ENCODE measurements at places on chromosomes 3 and 15.

DNA sequence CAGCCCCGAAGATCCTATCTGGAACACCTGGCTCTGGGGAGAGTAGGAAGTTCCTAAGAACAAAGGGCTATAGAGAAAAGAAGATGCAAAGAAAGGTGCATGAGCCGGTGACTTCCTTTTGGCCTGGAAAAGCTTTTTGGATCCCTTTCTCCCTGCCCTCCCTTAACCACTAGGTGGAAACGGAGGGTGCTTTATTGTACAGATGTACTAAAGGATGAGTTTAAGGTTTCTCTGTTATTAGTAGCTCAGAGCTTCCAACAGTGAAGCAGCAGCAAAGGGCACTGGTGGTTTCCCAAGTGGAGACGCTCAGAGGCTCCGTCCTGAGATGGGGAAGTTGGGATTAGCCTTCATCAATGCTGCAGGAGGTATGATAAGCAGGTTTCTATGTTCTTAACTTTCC lies 5.9 kb upstream of the ADGRG7 start:
- no peak for DNase-seq

- DNase-seq, result no peak
Observed at GRCh38 chr15:84023636-84024035, 211.9 kb upstream of the GOLGA6L4 start.

DNA sequence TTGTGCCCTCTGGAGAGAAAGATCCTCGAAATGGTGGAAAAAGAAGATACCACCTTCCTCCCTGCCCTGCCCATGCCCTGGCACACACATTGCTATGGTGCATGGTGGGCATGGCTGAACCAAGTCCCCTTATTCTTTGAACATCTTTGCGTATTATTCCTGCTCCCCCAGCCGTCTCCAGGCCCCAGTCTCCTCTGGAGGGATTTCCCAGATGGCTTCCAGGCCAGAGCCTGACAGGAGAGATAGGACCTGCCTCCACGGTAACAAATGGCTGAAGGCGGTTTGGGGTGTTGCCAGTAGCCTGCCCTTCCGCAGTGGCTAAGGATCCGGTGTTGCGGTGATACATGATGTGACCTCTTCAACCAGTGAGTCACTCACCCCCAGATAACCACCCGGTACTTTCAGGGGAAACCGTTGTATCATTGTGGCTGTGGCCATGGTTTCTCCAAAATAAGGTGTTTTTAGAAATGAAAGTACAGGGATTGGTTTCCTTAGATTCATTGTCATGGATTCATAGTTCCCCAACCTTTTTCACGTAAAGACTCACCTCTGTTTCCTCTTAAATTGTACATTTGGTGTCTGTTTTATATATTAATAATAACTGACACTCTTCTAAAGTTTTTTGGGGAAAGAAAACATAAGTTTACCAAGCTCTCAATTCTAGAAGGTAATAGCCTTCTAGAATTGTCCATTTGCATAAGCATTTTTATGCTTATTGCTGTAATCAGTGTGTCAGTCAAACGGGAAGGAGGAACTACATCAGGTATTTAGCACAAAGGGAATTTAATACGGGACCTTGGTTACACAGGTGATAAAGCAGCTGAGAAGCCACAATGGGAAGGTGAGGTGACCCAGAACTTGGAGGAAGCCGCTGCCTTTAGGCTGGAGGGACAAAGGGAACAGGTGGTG lies 25.9 kb downstream of the SMAD3 start:
- DNase-seq, result peak; percentile 46

DNA sequence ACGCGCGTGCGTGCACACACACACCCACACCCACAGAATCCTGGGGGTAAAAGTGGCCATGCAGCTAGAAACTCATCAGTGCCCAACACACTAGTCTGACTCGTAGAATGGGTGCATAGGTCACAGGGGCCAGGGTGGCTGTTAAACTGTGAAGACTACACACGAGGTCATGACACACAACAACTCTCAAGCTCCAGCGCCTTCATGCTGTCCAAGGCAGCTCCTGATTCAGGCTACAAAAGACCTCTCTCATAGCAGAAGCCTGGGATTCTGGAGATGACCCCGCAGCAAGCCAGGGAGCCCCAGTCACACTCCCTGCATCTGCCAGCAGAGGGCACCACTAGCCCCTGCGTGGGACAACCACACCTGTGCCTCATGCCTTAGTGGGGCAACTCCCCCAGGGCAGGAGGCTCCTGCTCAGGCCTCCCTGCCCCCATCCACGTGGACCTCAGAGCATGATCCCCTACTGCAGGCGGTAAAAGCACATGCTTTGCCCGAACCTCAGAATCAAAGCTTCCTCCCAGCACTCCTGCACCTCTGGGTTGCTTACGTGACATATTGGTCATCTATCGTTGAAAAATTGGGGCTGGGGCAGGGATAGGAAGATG lies 93.1 kb downstream of the LRIG1 start:
- peak; percentile 51 for DNase-seq

DNA sequence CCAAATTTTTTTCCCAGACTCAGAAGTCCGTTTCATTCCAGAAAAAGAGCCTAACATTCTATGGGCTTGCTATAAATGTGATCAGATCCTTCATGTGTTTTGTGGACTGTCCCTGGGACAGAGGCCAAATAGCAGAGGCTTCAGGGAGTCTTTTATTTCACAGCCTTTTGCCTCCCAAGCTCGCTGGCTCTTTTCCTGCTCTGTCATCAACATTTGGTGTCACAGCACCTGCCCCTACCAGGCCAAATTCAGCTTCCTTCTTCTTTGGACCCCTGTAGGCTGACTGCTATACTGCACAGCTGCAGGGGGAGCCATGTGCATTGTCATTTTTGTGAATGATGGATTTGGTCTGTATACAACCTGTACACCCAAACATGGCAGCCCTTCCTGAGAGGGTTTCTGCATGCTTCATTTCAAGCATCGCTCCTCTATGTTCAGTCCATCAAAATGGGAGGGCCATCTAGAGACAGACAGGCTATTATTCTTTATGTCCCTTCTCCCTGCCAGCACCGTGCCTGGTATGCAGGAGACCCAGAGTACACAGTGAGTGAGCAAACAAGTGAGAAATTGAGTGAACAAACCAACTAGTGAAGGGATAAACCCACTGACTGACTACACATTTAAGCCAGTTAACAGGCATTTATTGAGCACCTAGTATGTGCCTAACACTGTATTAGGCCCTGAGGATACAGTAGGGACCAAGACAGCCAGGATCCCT lies 17.9 kb upstream of the RPP14 start:
- no peak for DNase-seq

DNA sequence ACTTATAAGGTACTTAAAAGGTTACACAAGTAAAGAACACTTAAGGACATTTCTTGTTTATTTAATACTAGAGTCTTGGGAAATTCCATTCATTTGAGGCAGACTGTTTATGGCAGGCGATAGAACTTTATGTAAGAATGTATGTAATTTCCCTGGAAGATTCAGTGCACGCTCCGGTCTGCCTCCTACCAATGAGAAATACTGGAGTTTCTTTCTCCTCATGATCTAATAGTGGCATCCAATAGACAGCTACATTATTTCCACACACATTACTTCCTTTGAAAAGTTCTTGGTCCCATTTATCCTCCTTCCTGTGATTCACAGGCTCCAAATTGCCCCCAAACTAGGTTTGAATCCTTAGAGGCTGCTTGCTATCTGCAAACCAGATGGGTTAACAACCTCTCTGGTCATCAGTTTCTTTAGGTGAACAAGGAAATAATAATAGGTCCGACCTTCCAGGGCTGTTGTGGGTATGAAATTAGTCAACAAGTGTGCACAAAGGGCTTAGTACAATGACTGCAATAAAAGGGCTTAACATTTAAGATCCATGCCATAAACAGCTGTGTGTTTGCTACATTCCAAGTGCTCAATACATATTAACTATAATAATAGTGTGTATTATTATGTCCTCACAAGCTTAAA lies 30.7 kb downstream of the EIF4E3 start:
- no peak for DNase-seq

All from stimulated activated CD8-positive, alpha-beta memory T cell treated with anti-CD3 and anti-CD28 coated beads, Interleukin-15, amount 100 ng/mL, for 4 hours (primary cell).